ENCODE measurements at places on chromosomes 7 and 10.

DNA sequence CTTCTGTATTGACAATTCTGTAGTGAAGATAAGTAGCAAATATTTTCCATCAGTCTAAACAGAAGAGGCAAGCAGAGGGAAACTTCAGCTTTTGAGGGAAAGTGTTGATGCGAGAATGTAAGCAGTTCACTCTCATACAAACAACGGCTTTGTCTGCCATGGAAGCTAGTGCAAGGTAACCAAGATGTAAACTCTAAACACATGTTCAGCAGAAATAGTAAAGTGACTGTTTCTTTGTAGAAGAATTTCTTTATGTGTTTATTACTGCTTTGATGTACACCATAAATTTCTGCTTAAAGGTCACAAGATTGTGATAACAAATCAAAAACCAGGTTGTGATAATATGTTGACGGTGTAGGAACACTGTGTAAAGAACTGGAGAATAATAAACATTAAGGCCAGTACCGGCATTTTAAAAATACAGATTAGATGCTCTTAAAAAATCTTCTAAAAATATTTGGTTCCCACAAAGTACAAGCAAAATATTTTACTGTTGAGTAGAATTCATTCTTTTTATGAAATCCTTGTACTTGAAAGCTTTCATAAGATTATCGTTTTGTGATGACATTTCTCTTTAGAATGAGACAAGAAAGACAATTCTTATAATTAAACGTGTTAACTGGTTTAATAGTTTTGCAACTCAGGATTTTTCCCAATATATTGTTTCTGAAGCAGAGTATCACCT is 34.2 kb downstream of the SEMA3C start:
- no peak for DNase-seq

DNA sequence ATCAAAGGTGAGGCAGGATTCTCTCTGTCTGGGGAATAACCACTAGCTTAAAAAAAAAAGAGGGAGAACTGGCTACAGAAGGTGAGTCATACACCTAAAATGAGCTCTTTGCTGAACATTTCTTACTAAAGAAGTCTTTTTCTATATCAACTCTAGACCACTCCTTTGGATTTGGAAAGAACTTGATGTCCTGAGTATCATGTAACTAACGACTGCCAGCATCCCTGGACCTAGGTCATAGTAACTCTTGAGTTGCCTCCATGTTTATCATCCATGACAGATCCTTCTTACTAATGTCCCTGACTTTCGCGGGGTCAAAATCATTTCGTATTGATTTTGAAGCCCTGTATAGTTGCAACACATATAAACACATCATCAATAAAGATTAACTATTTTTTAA is 89.1 kb downstream of the CNOT4 start:
- DNase-seq, result no peak

DNA sequence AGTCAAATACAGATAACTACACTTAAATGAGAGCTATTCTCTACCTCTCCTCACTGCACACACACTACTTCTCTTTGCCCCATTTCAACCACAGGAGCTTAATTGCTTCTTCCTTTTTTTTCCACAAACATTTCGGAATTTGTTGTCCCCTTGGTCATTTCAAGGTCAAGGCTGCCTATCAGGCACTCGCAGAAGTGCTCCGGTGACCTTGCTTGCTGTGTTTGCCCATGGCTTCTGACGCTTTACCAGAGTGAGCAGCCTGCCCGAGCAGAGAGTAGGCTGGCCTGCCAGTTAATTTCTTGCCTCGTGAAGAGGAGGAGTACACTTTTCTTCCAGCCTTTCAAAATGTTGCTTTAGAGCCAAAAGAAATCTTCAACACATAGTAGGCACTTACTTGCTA is 297.1 kb upstream of the LRGUK start:
- no peak for DNase-seq

GRCh38 chr10:99532687-99533495 is at the start of gene NKX2-3:
TSS of gene NKX2-3 (plus strand) at chr10:99532942. CDS start at chr10:99533132, 190 bp downstream.
- DNase-seq, result no peak

GRCh38 chr10:14491811-14492210 is 161.1 kb upstream of the FRMD4A start:
- DNase-seq, result no peak

- no peak for DNase-seq
Observed at GRCh38 chr7:112296432-112296831, 89.9 kb downstream of the ZNF277 start.
